Esophagus squamous epithelium (tissue), 5 donors: ENCODE measurements at places on chromosomes 3 and 15.

GRCh38 chr3:149592758-149593240 lies 65.0 kb downstream of the WWTR1 start:
- DNase-seq = no peak

DNA sequence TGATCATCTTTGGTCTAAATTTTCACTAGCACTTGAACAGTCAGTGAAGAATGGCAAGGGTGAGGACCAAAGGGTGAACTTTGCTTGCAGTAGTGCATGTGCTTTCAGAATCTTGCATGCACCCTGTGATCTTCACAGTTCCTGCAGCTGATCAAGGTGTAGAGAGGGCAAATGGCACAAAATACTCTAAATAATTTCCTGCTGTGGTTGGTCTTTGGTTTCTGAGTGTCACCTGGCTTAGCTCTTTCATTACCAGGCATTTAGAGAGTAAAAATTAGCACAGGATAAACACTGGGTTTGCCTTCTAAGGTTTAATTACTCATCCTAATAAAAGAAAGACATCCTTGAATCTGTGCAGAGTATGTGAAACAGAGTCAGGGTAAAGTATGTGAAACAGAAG lies 11.4 kb downstream of the TIPARP start:
- DNase-seq = no peak

GRCh38 chr3:130792246-130792645 lies 45.6 kb upstream of the PIK3R4 start:
- DNase-seq = no peak

DNA sequence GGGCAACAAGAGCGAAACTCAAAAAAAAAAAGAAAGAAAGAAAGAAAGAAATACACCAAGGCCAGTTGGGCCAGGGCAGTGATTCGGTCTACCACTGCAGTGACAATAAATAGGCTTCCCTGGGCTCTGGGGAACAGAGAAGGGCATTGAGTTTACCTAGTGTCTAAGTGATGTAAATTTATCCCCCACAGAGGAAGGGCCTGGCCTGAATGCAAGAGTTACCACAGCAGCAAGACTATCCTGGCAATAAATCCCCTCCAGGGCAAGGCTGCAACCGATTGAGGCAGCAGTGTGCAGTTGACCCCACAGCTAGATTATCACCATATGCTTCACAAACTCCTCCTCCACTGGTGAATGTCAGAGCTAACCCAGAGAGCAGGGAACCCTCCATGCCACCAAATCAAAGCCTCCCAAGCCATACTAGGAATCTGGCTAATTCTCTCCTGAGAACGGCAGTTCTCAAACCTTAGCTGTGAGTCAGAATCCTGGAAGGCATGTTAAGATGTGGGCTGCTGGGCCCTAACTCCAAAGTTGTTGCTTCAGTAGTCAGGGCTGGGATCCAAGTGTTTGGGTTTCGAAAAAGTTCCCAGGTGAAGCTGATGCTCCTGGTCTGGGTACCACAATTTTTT lies 64.3 kb upstream of the GATM start:
- no peak for DNase-seq

DNA sequence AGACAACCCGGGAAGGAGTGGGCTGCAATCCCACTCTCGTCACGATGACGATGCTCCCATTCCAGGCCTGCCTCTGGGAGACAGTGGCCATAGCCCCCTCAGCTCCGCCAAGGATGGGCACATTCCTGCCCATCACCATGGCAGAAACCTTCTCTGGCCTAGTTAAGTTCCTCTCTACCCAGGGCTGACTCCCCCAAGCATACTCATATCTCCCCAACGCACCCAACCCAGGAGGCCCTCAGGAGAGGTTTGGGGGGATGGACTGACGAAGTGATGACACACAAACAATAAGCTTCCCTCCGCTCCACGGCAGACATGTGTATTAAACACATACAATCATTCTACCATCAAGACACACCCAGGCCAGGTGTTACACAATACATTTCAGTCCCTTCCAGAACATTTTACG lies 60.1 kb downstream of the VGLL4 start:
- DNase-seq = no peak

DNA sequence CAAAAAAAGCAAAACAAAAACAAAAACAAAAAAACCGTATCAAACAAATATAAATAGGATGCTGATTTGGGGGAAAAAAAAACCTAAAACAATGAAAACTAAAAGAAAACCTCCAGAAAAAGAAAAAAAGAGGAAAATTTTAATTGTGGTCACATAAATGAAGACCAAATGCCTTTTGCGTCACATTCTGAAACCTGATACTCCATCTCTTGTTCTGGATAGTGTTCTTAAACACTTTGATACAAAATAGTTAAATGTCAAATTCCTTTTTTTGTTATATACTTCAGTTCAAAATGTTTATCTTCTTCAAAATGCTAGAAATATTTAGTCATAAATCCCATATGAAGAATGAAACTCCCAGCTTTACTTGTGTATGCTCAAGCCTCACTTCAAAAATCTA lies 31.0 kb downstream of the COPS2 start:
- DNase-seq = no peak

GRCh38 chr15:39427705-39428104 lies 153.2 kb upstream of the THBS1 start:
- no peak for DNase-seq

- DNase-seq = no peak
Measured at GRCh38 chr3:197424266-197424665, 125.9 kb upstream of the DLG1 start.

GRCh38 chr3:179430277-179430870 lies 20.9 kb downstream of the GNB4 start:
- DNase-seq = no peak

DNA sequence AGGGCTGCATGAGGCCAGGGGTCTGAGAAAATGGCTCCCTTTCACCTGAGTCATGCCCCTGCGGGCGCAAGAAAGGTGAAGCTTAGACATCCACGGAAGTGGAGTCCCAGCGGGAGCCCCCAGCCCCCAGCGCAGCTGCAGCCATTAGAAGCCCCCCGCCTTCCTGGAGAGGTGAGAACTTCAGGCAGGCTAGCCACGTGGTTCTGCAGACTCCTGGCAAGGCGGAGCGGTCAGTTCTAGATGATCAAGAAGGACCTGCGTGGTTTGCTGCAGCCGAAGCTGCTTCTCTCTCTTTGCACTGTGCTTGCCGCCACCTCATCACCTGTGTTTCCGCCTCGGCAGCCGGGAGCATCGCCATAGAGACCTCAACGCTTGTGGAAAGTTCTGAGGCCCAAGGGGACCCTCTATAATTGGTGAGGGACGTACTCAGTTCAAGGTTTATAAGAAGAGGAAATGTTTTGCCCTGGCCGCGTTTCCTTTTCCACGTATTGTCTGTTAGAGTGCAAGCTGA lies 15.8 kb upstream of the KCNMB3 start:
- no peak for DNase-seq

DNA sequence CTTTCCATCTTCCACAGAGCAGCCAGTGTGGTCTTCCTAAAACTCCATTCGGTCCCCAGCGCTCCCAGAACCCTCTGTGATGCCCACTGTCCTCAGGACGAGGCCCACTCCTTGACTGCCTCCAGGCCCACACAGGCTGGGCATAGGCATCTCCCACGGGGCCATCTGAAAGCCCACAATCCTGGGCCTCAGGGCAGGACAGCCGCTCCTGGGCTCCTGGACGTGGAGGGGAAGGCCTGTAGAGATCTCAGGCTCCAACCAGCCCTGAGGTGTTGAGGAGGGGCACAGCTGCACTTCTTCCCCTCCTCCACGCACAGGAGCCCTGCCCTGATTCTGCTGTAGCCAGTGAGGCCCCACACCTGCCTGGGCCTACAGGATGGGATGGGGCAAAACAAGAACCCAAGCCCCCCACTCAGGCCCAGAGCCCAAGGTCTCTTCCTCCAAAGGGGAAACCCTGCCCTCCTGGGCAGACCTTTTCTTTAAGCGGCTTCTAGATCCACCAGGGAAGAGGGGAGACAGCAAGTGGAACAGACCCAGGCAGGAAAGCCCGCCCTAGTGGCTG lies 25.9 kb downstream of the SHISA5 start:
- no peak for DNase-seq

DNA sequence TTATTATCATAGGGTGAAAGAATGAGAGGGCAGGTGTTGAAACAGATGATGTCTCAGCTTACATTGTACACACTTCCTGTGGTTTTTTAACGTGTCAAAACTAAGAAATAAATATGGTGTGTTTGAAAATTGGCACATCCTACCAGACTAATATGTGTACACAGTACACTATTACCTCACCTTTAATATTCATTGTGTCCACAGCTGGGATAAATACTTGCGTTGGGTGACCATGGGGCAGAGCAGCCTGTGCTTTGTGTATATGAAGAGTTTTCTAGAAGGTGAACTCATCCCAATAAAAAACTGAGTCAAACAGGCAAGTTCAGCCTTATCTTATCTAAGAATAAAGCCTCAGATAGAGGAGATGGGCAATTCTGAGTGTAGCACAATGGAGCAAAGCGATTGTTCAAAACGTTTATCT lies 17.3 kb downstream of the SUCNR1 start:
- DNase-seq = no peak

GRCh38 chr3:188594139-188594538 lies 440.2 kb downstream of the LPP start:
- no peak for DNase-seq

GRCh38 chr3:115092220-115092791 lies 54.8 kb downstream of the ZBTB20 start:
- DNase-seq = no peak

DNA sequence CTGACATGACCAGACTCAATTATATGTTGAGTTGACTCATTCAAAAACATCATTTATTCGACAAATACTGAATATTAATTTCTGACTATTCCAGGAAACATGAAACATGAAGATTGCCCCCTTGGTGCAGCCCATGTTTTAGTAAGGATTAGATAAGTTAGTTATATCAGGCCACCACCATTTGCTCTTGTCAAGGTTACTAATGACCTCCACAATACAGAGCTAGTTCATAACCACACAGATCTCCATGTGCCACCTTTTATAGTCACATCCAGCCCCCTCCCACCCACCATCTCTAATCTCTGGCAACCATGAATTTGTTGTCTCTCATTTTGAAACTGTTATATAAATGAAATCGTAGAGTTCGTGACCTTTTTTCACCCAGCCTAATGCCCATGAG lies 15.7 kb downstream of the KLHL18 start:
- no peak for DNase-seq

DNA sequence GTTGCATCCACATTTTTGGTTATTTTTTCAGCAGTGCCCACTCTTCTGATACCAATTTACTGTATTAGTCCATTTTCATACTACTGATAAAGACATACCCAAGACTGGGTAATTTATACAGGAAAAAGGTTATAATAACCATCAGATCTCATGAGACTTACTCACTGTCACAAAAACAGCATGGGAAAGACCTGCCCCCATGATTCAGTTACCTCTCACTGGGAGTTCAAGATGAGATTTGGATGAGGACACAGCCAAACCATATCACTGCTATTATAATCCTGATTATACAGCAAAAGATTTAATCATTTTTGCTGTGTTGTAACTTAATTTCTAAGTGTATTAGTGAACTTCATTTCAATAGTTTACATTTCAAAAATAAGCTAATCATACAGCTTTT lies 6.6 kb downstream of the ZBED2 start:
- DNase-seq = no peak
